ENCODE measurements at places on chromosomes 11 and 22.

DNA sequence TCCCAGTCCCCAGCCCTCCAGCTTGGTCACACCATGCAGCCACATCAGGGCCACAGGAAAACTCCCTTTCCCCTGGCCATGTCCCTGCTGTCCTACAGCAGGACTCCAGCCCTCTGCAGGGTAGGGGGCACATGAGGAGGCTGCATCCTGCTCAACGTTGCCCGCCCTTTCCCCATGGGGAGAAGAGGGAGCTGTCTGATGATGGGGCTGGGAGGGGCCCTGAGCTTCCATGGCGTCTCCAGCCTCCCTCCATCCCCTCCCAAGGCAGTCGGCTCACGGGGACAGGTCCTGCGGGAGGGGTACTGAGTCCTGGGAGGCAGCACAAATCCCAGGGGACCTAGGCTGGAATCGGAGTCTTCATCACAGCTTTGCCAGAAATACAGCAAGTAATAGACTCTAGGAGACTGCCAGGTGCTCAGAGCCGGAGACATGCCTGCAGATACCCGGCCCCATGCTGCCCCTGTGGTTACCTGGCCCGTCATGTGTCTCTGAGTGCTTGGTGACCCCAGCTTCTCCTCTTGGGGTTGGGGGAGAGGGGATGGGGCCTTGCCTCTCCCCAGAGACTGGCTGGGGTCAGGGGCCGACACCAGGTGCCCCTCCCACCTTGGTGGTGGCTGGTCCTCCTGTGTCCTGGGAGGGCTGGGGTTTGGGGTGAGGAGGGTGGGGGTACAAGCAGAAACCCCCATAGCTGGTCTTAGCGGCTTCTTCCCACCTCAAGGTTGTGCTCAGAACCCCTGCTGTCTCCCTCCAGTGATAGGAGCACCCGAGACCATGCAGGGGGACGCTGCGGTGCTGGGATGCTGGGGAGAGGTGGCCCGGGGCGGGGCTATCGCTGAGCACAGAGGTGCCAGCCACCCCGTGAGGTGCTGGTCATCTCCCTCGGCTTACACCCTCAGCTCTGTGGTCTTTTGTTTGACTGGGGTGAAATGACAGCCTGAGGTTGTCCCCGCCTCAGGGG, 2.3 kb downstream of the MRGPRE start:
- DNase-seq: no peak

- DNase-seq: no peak
Observed at GRCh38 chr22:42596336-42596735, 18.3 kb downstream of the POLDIP3 start.

DNA sequence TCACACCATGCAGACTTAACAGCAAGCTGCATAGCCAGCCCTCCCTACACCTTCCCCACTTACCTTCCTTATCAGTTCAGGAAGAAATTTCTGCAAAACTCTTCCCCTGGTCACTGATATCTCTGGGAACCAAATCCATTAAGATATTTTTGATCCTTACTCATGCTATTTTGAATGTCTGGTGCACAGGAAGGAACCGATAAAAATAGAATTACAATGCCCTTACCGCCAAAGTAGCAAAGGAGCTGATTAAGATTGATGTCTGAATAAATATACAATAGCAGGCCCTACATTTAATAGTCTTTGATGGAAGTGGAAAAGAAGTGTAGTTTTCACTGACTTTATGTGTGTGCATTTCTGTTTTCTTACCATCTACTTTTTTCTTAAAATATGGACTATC, 117.3 kb downstream of the MPPED2 start:
- DNase-seq: no peak

- DNase-seq: no peak
Observed at GRCh38 chr22:40469181-40469580, 98.8 kb downstream of the SGSM3 start.

DNA sequence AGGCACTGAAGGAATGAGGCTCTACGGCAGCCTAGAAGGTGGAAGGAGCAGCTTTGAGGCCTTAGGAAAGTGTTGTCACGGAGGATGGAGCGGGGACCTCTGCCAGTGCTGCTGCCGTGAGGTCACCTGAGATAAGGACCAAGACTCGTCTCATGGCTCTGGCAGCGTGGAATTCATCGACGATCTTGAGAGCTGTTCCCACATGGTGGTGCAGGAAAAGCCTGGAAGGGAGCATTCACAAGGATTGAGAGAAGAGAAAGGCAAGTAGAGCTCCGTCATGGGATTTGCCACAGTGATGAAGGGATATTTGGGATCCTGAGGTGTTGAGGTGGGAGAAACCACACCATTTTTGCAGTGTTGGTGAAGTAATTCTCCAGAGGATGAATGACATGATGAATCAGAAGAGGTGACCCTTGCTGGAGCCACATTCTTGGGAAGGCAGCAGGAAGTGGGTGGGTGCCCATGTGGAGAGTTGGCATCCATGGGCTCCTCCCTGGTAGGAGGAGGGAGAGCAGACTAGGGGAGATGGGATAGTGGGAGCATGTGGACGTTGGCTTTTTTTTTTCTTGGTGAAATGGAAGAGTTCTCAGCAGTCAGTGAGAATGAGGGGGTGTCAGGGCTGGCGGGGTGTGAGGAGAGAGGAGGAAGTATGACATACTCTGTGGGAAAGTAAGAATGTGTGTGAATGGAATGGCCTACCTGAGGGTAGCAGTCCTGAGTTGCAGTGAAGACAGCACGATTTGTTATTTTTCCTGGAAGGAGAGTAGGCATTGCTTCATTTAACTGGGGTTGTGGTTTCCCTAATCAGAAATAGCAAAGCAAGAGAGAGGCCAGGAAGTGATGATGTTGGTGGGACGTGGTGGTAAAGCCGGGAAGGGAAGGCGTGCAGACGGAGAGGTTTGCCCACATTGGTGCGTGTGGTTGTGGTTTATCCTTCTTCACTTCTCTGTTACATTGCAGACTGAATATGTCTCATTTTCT, 11.1 kb downstream of the PPP6R3 start:
- no peak for DNase-seq

GRCh38 chr11:9512370-9513019, 51.7 kb downstream of the ZNF143 start:
- DNase-seq: no peak

DNA sequence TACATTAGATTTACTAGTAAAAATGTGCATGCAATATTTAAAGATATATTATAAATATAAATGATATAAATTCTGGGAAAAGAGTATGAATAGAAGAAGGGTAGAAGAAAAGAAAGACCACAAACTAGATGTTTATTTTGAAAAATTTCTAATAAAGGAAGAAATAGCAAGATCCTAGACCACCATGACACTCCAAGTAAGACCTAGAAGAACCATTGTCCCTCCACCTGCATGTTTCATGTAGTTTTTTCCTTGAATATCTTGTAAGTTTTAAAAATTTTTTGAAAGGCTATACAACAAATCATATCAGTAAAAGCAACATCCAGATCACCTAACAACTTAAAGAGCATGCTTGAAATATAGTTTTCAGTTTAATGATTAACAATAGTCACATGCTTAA, 46.8 kb downstream of the ARHGAP32 start:
- DNase-seq: no peak

DNA sequence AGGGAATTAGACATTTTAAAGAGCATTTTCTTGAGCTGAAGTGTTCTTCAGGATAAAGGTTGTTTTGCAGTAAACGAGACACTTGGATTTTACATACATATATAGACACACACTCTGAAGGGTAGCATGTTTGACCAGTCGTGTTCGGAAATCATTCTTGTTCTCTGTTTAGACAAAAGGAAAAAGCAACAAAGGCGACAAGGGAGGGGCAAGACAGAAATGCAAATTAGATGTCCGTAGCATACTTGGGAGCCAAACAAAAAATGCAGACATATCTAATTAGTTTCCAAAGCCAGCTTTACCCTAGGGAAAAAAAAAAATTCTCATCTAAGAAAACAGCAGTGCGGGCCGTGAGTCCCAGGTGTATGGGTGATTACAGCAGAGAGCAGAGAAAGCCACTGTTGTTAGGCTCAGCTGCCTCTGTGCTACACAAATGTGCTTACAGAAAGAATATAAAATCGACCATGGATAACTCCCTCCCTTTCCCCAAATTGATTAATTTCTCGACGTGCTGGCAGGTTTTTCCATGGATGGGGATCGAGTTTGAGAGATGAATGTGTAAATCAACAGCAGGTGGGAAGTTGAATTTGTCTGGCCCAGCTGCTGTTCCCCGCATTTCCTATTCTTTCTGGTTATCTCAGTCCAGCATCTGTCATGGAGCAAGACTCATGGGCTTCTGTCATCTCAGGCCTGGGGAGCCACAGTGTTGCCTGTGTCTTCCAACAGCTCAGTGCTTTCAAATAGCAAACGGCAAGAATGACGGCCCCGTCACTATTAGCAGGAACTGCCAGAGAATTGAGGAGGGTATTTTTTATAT, 176.5 kb upstream of the TTC12 start:
- DNase-seq: peak; percentile 56

DNA sequence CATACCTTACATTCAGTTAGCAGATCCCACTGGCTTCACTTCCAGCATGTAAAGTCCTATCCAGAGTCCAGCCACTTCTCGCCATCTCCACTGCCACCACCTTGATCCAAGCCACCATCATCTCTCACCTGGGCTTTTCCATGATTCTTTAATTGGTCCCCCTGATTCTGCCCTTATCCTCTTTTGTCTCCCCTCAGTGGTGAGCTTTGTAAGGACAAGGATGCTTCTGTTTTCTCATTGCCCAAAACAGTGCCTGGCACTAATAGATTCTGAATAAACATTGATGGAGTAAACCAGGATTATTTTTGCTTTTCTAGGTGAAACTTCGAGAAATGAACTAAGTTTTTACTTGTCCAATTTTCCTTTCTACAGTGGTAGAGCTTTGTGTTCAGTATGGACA, 4.4 kb downstream of the POLA2 start:
- no peak for DNase-seq

DNA sequence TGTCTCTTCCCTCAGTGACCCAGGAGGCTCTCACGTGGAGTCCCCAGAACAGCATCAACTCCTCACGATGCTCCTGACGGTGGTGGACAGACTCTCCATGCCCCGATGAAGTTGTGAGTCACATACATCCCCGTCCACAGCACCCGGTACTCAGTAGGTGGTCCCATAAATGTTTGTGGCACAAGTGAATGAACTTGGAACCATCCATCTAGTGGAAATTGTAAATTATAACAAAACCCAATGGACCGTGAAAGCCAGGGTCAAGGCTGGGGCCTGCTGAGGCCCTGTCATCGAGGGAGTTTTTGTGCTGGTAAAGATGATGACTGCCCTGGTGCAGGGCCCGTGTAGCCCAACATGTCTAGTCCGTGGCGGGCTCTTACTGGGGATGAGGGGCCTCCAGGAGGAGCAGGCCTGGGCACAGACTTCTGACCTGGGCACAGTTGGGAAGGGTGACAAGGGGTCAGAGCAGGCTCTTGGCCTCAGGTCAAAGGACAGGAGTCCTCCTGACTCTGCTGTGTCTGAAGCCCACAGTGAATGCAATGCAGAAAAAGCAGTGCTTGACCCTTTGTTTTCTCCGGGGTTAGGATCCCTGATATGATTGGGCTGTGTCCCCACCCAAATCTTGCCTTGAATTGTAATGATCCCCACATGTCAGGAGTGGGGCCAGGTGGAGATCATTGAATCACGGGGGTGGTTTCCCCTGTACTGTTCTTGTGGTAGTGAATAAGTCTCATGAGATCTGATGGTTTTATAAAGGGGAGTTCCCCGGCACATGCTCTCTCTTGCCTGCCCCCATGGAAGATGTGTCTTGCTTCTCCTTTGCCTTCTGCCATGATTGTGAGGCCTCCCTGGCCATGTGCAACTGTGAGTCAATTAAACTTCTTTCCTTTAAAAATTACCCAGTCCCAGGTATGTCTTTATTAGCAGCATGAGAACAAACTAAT, 20.0 kb upstream of the SMIM38 start:
- no peak for DNase-seq

DNA sequence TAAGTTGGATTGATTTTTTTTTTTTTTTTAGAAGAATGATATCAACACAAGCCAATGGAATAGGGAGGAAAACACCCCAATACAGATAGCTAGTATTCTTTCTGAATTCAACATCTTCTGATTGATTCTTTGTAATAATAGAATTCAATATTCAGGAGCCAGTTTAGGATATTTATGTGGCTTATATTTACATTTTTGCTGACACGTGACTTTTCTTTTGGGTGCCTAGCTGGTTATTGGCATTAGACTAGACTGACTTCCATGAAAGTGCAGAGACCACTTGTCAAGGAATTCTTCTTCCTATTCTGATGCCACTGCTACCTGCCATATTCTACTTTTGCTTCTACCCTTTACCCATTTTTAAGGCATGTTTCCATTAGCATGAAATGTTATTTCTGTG, 16.4 kb downstream of the TRIM44 start:
- no peak for DNase-seq

DNA sequence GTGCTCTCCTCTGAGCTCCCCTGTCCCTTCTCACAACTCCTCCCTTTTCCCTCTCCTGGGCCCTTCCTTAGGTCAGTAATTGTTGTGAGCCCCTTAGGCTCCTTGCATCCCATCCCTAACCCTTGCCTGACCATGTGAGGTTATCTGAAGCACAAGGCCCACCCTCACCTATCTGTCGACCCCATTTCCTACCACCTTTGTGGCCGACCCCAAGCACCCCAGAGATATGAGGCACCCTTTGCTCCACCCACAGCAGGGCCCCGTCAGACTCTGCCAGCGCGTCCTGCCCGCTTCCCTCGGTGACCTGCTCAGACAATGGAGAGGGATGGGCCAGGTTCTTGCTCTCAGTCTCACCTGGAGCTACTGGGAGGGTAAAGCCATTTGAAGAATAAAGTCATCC, 1.3 kb downstream of the GNG3 start:
- peak; percentile 70 for DNase-seq

DNA sequence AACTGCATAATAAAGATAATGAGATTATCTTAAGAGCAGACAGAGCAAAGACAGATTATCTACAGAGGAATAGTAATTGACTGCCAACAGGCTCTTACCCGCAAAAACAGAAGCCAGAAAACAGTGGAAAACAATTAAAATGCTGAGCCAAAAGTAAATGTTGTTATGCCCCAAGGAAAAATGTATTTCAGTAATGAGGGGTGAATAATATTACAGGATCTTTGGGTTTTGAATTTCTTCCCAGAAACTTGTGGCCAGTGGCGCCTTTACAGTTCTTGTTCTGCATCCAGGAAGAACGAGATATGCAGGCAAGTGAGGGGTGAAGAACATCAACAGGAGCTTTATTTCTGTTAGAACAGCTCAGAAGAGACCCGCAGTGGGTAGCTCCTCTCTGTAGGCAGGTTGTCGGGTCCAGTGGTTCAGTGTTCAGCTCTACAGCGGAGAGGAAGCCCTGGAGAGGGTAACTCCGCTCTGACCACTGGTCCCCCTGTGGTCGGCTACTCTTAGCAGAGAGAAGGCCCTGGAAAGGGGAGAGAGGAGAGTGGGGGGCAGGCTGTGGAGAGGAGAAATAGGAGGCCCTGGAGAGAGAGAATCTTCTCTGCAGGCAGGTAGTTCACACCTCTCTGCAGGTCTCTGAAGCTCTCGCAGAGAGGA, 51.8 kb upstream of the SC5D start:
- no peak for DNase-seq

All from NCI-H345 (cell line).